Common myeloid progenitor, CD34-positive (primary cell): ENCODE measurements at places on chromosomes 2 and 18.
A peak's percentile ranks its signal among the peaks of the same experiment; 100 is the strongest.

GRCh38 chr2:208820014-208820688 is 413.6 kb downstream of the PTH2R start:
- H3K4me1 ChIP-seq, result no peaks in the 10 kb centered on the region
- no peaks in the 10 kb centered on the region for H3K36me3 ChIP-seq
- H3K27ac ChIP-seq, result no peak overlapping the region

- peak; percentile 76 for DNase-seq
- H3K27ac ChIP-seq, result peak overlapping the region; percentile 92
- H3K4me3 ChIP-seq, result peak overlapping the region; percentile 92
- H3K36me3 ChIP-seq, result no peaks in the 10 kb centered on the region
Measured at GRCh38 chr2:170930131-170930990, 1.3 kb downstream of the GORASP2 start.

GRCh38 chr2:240441326-240441992 is 6.0 kb downstream of the GPC1 start:
- H3K4me3 ChIP-seq, result no peak overlapping the region
- no peak for DNase-seq
- H3K4me1 ChIP-seq, result no peaks in the 10 kb centered on the region
- H3K36me3 ChIP-seq, result no peaks in the 10 kb centered on the region
- no peak overlapping the region for H3K27ac ChIP-seq
- peaks cover 18% of the 10 kb centered on the region for H3K27me3 ChIP-seq

GRCh38 chr2:86443631-86444350 is 2.6 kb downstream of the KDM3A start:
- H3K4me1 ChIP-seq, result peaks cover 13% of the 10 kb centered on the region
- peaks cover 9% of the 10 kb centered on the region for H3K36me3 ChIP-seq
- H3K27ac ChIP-seq, result peak overlapping the region; percentile 12
- no peak overlapping the region for H3K4me3 ChIP-seq
- DNase-seq, result no peak

- DNase-seq, result no peak
- no peak overlapping the region for H3K4me3 ChIP-seq
- H3K36me3 ChIP-seq, result no peaks in the 10 kb centered on the region
- H3K27me3 ChIP-seq, result no peaks in the 10 kb centered on the region
Measured at GRCh38 chr2:38182492-38183003, 106.6 kb upstream of the CYP1B1 start.

DNA sequence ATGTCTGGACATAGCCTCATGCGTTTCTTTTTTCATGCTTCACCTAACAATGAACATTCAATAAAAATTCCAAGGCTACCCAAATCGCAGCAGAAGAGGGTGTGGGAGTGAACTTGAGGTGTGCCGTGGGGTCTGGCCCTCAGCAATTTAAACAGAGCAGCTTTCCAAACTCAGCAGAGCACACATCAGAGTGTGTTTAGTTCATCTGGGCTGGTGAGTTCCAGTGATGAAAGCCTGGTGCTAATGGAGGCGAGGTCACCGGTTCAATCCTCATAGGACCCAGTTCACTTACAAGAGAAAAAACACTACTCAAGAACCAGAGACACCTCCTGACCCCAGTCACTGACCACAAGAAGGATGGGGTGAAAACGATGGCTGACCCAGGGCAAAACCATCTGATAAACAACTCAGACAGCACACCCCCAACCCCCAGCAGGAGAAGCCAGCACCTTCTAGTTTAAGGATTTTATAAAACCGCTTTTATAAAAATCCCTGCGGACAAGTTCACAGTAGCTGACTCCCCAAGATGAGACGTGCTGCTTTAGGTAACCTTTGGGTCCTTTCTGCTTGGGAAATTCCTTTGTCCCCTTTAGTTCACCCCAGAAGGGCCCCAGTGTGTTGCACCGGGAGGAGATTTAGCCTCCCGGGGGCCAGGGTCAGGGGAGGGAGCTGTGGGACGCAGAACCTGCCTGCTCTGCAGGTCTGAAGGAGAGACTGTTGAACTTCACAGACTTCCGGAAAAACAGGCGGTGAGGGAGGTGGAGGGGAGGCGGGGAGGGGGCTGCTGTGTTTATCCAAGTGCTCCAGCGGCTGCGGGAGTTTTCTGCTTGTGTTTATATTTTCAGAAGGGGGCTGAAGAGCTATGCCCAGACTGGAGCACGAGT is 152.7 kb upstream of the SOX11 start:
- H3K27ac ChIP-seq, result no peak overlapping the region
- H3K36me3 ChIP-seq, result no peaks in the 10 kb centered on the region
- peaks cover 2% of the 10 kb centered on the region for H3K27me3 ChIP-seq
- no peak for DNase-seq

DNA sequence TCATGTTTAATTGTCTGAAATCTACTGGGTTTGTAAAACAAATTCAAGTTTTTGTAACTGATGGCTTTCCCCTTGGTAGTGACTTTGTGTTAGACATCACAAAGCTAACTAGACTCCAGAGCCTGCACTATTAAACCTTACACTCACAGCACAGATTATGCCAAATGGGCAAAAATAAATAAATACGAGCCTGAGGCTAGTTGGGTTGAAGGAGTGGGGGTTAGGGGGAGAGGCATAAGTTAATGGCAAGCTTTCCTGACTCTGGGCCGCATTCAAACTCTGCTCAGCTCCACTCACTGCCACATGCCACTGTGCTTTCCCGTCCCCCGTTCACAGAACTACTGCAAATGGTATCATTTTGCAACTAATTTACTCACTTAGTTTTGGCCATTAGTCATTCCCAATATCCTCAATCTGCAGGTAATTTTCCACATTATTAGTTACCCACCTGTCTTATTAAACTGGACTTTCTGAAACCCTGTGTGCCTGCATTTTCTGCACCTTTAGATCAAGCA is 1079.9 kb upstream of the PIK3C3 start:
- no peaks in the 10 kb centered on the region for H3K27me3 ChIP-seq
- no peaks in the 10 kb centered on the region for H3K36me3 ChIP-seq
- no peak for DNase-seq
- no peak overlapping the region for H3K4me3 ChIP-seq

GRCh38 chr18:43774497-43774896 is 497.2 kb upstream of the SYT4 start:
- DNase-seq, result no peak
- H3K4me1 ChIP-seq, result no peaks in the 10 kb centered on the region
- H3K4me3 ChIP-seq, result no peak overlapping the region
- H3K27me3 ChIP-seq, result no peaks in the 10 kb centered on the region
- H3K36me3 ChIP-seq, result no peaks in the 10 kb centered on the region
